ENCODE measurements at places on chromosomes 11 and 22.

DNA sequence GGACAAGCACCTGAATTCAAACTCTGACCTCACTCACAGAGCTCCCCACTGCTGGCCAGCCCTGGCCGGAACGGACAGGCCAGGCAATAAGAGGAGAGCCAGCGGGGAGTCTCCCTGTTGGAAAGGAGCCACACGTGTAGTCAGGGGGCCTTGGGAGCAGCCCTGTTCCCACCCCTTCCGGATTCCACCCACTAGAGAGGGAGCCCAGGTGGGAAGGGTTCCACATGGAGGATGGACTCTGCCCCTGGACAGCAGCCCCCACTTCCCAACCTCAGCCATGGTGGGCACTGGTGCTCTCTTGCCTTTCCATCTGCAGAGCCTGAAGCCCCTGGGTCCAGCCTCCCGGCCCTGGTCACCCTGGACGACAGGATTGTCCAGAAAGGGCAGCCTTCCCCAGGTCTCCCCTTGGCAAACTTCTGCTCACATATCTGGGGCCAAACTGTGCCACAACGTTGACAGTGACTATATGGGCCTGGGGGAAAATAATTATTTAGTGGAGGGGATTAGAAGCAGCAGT lies 7.5 kb upstream of the APOBEC3A start:
- no peak for DNase-seq

- DNase-seq: no peak
Observed at GRCh38 chr11:116409238-116409637, 363.5 kb downstream of the BUD13 start.

DNA sequence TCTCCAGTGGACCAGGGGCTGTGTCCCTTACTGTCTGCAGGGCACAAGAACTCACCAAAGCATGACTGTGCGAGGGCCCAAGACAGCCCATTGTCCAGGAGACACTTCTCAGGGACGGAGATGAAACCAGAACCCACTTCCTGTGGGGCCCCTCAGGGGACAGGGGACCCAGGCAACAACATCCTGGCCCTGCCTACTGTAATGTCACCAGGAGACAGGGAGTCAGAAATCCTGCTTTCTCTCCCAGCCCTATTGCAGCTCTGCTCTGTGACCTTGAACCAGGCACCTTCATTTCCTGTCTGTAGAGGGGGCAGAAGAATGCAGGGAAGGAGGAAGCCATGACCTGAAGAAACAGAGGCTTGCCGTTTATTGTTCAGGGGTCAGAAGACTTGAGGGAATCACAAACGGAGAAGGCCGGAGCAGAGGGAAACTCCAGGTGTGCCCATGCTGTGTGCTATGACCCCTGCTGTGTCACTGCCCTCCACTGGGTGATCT lies 98.0 kb downstream of the NAT10 start:
- DNase-seq: no peak

- DNase-seq: no peak
Observed at GRCh38 chr11:68545796-68546195, 85.2 kb downstream of the PPP6R3 start.

DNA sequence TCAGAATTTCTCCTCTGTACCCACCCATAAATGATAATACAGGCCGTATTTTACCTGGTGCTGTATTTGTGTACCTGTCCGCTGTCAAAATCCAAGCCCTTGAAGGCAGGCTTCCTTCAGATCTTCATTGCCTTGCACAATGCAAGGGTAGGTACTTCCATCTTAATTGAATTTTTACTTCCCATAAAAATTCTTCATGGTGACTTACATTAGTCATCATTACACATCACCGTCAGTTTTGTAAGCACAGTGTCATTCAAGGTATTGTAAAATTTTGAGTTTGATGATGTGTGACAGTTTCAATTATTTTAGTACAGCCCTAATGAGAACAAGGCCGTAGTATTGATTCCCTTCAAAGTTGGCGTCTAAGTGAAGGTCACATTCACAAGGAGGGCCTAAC lies 770 bp upstream of the TSG101 start:
- no peak for DNase-seq

DNA sequence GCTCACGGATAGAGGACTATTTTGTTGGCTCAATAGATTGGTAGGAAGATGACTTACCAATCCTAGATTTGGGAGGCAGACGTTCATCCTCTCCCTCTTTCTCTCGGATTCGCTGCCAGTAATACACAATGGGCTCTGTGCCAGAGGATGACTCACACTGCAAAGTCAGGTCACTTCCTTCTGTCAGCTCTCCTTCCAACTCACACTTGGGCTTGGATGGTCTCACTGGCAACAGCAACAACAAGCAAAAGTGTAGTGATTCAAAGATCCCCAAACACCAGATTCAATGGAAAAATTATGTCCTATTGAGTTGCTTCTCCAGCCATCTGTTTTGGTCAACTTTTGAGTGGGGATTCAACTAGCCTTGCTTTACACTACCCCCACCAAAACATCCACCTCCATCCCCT lies 21.7 kb upstream of the HSPA8 start:
- no peak for DNase-seq

GRCh38 chr11:46064221-46064620 lies 57.0 kb downstream of the PHF21A start:
- DNase-seq: no peak

GRCh38 chr11:63567044-63567840 lies 4.1 kb upstream of the PLAAT2 start:
- DNase-seq: no peak

DNA sequence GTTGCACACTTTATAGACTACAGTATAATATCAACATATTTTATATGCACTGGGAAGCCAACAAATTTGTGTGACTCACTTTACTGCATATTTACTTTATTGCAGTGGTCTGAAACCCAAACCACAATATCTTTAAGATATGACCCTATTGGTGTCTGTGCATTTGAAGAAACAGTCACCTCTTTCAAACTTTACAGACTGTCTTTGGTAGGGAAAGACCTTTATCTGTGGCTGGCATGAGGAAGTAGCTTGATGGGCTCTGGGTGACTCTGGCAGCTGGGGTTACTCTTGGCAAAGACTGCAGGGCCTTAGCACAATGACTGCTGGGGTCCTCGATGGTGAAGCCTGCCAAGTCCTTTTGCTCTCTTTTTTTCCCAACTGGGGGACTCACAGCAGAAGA lies 21.3 kb upstream of the ABTB2 start:
- no peak for DNase-seq

DNA sequence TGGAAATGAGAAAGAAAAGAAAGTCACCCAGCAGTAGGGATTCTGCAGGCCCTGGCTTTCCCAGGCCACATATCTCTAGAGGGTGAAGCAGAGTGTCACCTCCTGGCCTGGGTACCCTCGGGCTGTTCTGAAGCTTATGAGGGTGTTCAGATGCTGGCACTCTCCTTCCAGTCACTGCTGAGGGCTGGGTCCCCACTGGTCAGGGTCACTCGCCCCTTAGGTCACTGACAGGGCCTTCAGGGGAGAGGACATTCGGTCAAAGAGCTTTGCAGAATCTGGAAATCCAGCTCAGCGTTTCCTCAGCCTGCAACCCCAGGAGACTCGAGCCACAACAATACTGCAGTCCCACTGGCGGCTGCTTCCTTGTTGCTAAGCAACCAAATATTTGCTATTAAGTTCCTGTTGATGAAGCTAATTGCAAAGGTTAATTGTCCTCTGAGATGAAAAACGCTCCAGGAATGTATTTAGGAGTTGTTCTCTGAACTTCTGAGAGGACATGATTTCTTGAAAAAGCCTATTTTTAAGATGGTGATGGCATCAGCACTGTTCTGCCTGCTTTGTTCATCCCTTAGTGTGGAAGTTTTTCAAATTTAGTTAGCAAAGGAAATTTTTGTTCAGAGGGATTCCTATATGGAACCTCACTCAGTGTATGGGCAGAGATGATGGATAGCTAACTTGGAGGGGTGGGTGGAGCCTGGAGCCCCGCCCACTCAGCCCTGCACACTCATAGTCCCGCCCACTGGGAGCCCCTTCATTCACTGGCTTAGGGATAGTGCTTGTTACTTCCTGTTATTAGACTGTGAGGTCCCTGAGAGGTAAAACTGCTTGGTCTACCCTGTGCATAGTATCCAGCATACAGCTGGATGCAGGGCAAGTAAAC lies 109.2 kb downstream of the CSNK2A3 start:
- no peak for DNase-seq

GRCh38 chr22:26892166-26893041 lies 235.0 kb downstream of the MIAT start:
- DNase-seq: no peak

- no peak for DNase-seq
Observed at GRCh38 chr22:43277987-43278601, 65.1 kb downstream of the SCUBE1 start.

DNA sequence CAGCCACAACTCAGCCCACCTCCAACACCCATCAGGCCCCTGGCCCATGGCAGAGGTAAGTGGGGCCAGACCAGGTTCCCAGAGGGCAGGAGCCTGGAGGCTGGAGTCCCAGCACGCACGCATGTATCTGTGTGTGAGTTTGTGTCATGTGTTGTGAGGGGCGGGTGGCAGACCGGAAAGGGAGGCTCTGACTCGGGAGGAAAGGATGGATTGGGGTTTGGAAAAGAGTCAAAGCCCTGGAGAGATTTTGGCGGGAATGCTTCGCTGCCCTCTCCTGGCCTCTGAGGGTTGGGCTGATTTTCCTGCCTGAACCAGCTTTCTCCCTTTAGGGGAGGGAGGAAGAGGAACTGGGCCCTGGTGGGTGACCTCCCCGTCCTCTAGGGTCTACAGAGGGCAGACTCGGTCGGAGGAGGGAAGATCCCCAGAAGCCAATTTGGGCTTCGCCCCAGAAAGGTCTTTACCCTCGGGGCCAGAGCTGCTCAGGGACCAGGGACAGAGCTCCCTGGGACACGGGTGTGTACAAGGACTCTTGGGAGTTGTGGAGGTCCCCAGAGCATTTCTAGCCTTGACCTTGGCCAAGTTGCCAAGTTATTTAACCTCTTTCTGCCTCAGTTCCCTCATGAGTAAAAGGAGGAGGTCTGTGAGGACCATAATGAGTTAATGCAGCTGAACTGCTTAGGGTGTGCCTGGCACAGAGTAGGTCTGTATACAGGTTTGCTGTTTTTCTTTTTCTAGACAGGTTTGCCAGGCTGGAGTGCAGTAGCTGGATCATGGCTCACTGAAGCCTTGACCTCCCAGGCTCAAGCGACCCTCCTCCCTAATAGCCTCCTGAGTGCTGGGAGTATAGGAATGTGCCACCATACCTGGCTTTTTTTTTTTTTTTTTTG lies 6.9 kb downstream of the C11orf68 start:
- DNase-seq: no peak

GRCh38 chr22:23496445-23496833 lies 83.7 kb downstream of the IGLL1 start:
- DNase-seq: no peak

DNA sequence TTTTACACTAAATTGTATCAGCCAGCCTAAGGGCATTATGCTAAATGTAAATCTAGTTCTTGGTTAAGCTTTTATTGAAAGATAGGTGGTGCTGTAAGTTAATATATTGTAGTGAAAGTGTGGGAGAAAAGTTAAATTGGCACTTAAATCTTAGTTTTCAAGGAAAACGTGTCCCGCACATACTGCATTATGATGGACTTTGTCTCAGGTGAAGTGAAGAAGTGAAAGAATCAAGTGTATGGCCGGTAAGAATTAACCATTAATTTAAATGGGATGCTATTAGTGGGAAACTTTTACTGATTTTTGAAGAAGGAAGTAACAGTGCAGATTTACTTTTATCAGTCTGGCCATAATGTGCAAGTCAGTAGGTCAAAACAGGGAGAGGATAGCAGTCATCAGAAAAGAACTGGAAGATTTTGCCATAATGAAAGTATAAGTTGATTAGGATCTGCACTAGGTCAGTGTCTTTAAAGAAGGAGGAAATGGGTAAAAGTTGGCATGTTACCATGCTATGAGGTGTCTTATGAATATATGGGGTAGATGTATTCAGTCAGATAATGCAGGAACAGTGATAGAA lies 81.6 kb downstream of the PDHX start:
- no peak for DNase-seq

DNA sequence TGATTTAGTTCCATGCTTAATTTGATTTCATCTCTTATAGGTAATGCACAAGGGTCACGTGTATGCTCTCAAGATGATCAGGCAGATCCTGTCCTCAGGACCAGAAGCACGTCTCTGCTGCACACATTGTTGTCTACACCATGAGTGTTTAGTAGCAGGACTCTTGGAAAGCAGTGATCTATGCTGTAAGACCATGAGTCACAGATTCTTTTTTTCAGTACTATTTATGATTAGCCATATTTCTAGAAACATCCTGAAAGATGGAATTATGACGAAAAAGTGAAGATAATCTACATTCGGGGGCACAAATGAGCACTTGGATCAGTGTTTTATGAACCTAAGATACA lies 29.6 kb downstream of the ZBED4 start:
- DNase-seq: no peak

GRCh38 chr11:134758342-134758931 lies 346.4 kb upstream of the B3GAT1 start:
- no peak for DNase-seq
